Stimulated activated CD4-positive, alpha-beta T cell treated with anti-CD3 and anti-CD28 coated beads, Interleukin-1b, Interleukin-23, amount 100 ng/mL, for 48 hours (primary cell): ENCODE measurements at places on chromosomes 13 and 19.
A peak's percentile ranks its signal among the peaks of the same experiment; 100 is the strongest.

DNA sequence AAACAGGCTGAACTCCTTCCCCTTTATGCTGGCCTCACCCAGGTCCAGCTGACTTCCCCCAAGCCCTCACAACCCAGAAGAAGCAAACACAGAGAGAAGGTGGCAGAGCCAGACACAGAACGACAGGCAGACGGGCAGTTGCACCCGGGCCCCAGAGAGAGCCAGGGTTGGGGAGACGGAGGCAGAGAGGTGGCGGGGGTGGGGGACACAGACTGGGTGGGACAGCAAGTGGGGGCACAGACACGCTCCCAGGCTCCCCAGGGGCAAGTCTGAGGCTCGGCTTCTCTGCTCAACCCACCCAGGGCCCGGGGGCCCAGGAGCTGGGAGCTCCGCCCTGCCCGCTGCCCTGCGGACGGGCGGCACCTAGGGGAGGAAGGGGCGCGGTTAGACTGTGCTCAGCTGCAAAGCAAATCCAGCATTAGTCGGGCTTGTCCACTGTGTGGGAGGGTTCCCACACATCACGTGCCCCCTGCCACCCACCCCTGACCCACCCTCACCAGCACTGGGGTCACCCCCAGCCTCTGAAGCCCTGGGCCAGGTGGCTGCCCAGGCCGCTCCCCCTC lies 31.3 kb upstream of the ASF1B start:
- DNase-seq: no peak

- no peak for DNase-seq
Observed at GRCh38 chr13:40329781-40330485, 336.5 kb downstream of the FOXO1 start.

DNA sequence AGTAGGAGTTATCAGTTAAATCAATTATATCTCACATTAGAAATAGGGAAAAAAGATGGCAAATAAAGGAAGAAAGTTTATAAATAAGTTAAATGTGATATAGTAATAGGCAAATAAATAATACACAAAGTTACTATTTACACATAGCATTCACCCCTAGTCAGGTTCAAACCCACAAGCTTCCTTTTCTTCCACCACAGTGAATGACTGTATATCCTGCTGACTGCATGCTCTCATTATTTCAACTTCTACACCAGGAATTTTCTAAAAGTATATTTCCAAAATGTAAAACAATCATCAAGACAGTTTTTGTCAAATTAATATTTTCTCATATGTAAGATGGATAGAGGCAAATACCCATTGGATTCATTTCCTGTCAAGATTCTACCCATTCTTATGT lies 548.6 kb upstream of the SLITRK5 start:
- DNase-seq: no peak

DNA sequence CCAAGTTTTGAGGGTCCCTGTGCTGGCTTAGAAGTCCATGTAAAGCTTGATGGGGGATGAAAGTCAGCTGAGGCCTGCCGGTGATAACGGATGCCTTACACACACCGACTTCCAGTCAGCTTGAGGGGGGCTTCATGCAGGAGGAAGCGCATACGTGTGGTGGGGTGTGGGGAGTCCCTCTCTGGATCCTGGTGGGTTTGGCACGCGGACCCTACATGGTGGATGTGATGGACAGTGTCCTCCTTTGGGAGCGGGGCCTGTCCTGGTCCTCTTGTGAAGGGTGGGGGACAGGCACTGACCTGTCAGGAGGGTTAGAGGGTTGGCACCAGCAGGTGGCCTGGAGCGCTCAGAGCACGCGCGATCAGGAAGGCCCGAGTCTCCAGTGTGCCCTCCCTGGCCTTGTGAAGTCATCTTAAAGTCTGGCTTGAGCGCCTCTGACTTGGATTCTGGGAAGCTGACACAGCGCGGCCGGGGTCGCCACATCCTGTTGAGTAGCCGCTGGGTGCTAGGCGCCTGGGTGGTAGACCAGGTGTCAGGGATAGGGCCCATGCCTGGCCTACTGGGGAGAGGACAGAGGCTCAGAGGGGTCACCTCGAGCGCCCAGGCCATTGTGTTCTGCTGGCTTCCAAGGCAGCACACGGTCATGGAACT lies 2.9 kb downstream of the DAZAP1 start:
- peak; percentile 35 for DNase-seq

DNA sequence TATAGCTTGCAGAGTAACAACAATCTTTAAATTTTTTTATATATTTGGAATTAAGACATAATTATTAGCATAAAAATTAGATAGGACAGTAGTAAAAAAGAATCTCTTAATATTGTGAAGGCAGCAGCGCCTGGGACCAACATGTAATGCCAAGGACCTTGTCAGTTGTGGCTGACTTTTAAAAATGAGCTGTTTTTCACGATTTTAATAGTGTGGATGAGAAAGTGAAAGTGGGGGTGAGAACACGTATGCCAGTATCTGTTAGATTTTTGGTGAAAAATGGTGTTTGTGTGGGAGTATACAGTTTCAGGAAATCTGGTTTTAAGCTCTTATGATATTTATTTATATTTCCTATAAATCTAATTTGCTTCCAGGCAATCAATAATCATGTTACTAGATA lies 125.2 kb downstream of the LMO7 start:
- no peak for DNase-seq

DNA sequence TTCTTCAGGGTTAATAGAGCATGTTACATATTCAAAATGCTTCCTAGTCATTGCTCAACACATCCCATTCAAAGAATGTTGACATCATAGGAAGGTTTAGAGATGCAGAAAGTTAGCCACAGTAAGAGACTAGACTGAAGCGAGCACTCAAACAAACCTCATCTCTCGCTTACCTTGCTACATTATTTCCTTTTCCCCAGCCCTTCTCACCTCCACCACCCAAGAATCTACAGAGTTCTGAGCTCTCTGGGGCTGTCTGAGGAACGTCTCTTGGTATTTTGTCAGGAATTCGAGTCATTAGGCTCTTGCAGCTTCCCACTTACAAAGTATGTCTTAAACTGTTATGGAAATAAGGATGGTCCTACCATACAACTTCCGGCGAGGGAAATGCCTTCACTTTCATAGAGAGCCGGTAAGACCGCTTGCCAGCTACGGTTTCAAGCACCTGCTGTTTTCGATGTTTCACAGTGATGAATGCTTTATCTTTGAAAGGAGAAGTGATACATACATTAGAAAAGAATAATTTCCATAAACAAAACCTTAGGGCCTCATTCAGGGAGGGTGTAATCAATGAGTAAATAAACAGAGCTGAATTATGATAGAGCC lies 65.1 kb downstream of the FLT1 start:
- no peak for DNase-seq

DNA sequence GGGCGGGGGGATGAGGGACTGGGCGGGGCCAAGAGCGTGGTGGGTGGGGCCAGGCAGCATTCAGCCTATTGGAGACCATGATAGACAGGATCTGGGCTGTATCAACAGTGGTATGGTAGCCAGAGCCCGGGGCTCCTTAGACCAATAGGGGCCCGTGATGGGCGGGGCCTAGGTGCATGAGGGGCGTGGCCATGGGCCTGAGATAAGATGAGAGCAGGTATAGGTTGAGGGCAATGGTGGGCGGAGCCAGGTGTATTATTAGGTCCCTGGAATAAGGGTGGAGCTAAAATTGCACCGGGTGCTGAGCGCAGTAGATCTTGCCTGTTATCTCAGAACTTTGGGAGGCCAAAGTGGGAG lies 5.3 kb downstream of the ABCA7 start:
- peak; percentile 92 for DNase-seq

DNA sequence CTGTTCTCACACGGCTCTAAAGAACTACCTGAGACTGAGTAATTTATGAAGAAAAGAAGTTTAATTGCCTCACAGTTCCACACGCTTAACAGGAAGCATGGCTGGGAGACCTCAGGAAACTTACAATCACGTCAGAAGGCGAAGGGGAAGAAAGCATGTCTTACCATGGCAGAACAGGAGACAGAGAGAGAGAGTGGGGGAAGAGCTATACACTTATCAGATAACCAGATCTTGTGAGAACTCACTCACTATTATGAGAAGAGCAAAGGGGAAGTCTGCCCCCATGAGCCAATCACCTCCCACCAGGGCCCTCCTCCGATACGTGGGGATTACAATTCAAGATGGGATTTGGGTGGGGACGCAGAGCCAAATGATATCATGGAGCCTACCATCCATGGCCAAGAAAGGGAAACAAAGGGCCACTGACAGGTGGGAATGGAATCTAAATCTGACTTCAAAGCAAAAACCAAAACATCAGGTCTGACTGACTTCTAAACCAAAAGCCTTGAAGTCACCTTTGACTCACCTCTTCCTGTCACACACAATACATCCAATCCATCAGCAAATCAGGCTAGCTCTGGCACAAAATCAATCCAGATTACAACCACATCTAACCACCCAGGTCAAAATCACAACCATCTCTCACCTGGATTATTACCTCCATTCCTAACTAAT lies 189.7 kb downstream of the ENOX1 start:
- peak; percentile 9 for DNase-seq

DNA sequence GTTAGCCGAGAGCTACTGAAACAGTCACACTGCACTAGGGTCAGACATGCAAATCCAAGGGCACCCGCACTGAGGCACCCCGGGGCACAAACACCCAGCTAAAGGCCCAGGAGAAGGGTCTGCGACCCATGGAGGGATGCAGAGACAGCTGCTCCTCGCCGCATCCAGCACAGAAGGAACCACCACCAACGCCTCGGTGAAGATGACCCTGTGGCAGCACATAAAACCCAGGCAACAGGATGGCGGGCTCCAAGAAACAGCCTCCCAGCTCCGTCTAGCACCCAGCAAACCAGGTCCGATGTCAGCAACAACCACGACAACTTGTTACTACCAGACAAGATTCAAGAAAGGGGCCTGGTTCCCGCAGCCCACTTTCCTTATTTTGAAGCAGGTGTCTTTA lies 82.1 kb downstream of the STK24 start:
- no peak for DNase-seq

- no peak for DNase-seq
Observed at GRCh38 chr13:37068962-37069361, 9.5 kb upstream of the SUPT20H start.

DNA sequence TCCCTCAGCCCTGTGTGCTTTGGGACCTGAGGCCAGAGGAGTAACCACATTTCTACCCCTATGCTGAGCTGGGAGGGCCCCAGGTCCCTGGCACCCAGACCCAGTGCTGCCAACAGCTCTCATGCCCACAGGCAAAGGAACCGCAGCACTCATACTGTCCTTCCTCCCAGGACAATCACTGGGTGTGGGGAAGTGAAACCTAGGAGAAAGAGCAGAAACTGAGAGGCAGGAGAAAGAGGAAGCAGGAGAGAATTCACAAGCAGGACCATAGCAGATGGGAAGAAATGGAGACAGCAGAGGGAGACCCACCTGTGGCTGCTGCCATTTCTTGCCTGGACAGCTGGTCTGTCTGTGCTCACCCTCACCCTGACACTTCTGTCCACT lies 18.9 kb downstream of the CCDC97 start:
- no peak for DNase-seq

DNA sequence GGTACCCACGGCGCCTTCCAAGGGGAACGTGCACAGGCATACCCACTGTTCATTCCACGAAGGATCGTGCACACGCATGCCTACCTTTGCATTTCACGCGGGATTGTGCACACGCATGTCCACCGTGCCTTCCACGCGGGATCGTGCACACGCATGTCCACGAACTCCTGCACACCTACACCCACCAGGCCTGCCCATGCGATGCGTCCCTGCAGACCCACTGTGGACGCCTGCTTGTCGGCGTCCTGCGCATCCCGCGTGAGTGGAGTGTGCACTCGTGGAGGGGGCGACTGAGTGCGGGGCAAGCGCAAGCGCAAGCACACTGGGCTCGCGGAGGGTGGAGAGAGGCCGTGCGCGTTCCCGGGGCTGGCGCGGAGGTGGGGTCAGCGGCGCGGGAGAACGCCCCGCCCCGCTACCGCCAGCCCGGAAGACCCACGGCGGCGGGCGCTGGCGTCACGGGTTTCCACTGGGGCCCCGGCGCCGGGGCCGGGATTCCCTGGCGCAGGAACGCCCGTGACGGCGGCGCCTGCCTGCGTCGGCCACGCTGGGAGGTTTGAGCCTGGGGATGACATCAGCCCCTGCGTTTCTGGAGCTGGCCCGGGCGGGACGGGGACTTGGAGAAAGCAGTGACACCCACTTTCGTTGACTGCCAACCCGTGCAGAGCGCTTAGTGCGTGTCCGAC lies 18.7 kb downstream of the GADD45B start:
- peak; percentile 47 for DNase-seq
